Activated CD4-positive, alpha-beta T cell treated with anti-CD3 and anti-CD28 coated beads, Interleukin-2, amount 50 U/mL, for 4 hours (primary cell): ENCODE measurements at places on chromosomes 4 and X.
A peak's percentile ranks its signal among the peaks of the same experiment; 100 is the strongest.

GRCh38 chr4:83771113-83771705, 235.3 kb downstream of the GPAT3 start:
- no peak for DNase-seq

DNA sequence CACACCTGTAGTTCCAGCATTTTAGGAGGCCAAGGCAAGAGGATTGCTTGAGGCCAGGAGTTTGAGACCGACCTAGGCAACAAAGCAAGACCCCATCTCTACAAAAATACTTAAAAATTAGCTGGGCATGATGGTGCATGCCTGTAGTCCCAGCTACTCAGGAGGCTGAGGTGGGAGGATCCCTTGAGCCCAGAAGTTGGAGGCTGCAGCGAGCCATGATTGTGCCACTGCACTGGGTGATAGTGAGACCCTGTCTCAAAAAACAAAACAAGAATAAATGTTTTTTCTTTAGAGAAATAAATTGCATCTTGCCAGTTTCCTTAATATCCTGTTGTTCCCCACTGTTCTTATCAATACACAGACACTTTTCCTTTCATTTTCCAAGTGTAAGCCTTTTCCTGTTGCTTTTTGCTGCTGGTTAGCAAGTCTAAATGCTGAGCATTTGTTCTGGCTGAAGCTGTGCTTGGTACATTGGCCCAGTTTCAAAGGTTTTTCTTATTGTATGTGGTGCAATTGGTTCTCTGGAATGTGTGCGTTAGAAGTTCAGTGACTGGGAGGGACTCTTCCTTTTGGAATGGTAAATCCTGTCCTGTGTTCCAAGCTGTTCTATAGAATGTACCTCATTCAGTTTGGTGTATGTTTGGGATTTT, 98.2 kb downstream of the AFF1 start:
- no peak for DNase-seq

- DNase-seq, result no peak
Observed at GRCh38 chr4:128349921-128350320, 62.3 kb upstream of the PGRMC2 start.

GRCh38 chr4:77235289-77235854, 78.4 kb downstream of the CCNG2 start:
- no peak for DNase-seq

GRCh38 chrX:103613362-103613890, 5.7 kb downstream of the TCEAL3 start:
- no peak for DNase-seq

DNA sequence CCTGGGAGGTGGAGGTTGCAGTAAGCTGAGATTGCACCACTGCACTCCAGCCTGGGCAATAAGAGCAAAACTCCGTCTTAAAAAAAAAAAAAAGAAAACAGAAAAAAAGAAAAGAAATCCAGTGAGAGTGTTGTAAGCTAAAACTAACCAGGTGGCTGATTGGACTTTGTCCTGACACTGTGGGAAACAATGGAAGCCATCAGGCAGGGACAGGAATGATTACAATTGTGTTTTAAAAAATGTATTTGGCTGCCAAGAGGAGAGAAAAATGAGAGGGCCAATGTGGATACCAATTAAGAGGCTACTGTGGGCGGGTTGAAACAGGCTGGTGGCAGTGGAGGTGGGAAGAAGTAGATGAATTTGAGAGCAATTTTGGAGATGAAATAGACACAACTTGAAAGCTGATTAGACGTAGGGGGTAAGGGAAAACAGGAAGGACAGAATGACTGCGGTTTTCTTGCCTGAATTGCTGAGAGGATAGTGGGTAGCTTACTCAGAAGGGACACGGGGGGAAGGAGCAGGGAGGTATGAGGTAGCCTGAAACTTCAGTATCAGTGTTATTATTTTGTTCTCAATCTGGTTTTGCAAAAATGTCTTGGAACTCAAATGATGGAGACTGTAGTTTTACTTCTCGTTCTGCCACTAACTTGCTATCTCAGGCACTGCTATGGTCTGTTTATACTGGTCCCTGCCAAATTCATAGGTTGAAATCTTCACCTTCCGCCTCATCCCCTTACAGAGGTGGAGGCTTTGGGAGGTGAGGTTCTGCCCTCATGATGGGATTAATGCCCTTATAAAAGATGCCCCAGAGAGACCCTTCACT, 45.6 kb upstream of the CHRNA9 start:
- no peak for DNase-seq

GRCh38 chrX:148928811-148929210, 428.4 kb downstream of the AFF2 start:
- no peak for DNase-seq

GRCh38 chr4:10787365-10787764, 102.8 kb upstream of the CLNK start:
- no peak for DNase-seq

DNA sequence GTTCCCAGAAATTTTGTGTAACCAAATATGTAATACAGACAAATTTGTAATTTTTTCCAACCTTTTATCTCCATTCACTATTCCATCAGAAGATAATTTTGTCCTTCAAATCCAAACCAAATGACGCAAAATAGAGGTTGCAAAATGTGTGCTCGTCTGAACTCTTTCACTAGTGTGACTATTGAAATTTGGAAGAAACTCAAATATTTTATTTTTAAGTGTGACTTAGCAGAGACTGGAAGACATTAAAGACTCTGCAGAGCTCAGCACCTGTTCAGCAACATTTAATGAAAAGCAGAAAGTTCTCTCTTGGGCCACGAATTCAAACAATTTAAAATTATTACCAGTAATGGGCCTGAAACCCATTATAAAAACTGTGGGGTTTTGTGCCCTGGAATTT, 30.0 kb upstream of the APELA start:
- no peak for DNase-seq

- peak; percentile 32 for DNase-seq
Observed at GRCh38 chrX:49754233-49754857, 58.6 kb upstream of the PAGE1 start.

GRCh38 chrX:31006027-31006426, 65.8 kb downstream of the FTHL17 start:
- no peak for DNase-seq

- no peak for DNase-seq
Observed at GRCh38 chr4:2135083-2135482, 76.0 kb downstream of the NAT8L start.

GRCh38 chrX:42602566-42602965, 175.4 kb downstream of the PPP1R2C start:
- DNase-seq, result no peak

- DNase-seq, result no peak
Observed at GRCh38 chr4:94472056-94472826, 20.5 kb downstream of the PDLIM5 start.
